ENCODE measurements at places on chromosomes 3 and 15.

DNA sequence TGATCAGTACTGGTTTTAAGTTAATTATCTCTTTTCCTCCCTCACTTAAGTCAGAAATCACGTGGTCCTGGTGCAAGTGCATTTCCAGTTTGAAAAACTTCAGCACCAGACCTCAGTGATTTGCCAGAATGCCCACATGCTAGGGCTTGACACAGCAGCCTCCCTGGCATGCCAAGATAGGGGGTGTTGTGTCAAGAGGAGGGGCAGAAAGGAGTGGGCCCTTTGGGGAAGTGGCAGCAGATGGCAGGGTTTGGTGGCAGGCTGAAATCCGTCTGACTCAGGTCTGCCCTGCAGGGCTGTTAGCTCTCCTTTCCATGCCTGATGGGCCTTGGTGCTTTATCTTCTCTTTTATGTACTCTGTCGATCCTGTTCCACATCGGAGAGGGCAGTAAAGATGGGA, 23.4 kb downstream of the PXK start:
- no peak for DNase-seq

DNA sequence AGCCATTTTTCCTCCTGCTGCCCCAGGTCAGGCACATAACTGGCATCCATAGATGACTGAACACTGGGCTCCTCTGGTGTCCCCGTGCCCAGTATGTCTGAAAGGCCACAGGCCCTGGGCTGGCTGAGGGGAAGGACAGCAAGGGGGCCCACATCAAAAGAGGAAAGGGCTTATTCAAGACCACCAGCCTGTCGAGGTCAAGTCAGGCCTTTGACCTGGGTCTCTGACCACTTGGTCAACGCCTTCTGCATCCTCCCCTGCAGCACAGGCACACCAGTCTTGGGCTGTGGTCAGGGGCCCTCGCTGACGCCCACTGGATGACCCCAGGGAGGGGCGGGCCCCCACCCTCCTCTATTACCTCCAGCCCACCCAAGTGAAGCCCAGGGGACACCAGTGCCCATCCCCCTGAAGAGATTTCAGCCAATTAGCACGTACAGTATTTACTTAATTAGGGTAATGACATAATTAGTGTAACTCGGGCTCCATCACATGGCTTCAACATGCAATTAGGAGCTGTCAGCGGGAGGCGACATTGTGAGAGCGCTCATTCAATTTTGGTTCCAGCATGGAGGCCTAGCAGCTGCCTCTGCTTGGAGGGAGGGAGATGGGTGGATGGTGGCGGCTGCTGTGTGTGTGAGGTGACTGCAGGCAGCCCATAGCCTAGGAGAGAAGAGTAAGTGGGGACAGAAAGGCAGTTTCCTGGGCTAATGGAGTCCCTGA, 13.5 kb upstream of the DNAH1 start:
- no peak for DNase-seq

- no peak for DNase-seq
Measured at GRCh38 chr3:171334465-171334811, 125.8 kb downstream of the TNIK start.

- no peak for DNase-seq
Measured at GRCh38 chr15:39880718-39881387, 39.2 kb downstream of the GPR176 start.

DNA sequence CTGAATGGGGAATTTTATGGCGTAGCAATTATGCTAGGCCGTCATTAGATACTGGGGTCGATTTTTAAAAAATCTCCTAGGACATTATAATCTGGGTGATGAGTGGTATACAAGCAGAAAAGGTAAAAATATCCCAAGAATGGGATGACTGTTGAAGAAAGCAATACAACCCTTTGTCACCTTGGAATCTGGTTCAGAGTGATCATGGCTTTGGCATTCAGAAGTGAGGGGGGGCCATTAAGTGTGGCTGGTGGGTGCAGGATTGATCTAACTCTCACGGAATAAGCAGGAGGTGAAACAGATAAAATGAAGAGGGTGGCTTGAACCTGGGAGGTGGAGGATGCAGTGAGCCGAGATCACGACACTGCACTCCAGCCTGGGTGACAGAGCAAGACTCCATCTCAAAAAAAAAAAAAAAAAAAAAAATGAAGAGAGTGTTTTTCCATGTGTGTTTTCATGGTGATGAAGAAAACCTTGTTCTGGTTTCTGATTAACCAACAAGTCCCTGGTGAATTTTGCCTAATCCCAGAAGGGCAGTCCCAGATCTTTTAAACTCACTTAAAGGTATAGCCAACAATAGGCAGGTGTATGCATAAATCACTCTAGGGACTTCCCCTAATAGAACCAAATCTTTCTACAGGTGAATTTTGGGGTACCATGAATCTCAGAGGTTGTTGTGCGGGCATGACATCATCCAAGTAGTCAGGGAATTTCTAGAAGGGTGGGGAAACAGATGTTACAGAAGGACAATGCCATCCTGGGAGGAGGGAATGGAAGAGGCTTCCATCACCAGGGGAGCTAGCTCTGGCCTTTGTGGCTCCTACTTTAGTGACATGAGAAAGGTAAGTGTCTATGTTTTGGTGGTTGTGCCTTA, 3.1 kb upstream of the RAD54L2 start:
- no peak for DNase-seq

DNA sequence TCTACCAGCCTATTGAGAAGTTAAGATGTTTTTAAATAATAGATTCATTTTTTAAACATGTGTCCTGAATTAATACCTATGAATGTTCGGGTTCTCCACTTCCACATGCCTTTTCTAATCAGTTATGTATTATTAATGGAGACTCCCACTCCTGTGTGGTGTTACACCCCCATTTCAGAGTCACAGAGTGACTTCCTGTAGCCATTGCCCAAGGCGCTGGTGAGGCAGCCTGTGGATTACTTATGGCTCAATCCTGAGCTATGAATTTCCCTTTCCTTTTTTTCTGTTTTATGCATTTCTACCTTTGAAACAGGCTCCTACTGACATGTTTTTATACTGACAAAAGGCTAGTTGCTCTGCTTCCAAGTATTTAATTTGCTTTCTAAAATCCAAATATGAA, 162.3 kb downstream of the GABRG3 start:
- no peak for DNase-seq

DNA sequence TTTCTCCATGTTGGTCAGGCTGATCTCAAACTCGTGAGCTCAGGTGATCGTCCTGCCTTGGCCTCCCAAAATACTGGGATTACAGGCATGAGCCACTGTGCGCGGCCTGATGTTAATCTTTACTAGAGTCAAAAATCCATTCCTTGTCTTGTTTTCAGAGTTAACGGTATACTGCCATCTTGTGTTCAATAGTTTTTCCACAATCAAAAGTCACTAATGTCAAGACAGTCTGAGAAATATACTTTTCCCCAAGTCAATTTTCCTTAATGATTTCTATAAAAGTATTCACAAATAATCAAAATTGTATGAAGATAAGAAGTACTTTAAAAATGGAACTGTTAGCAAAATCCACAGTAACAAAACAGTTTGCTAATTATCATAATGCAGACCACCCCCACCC, 8.5 kb downstream of the CRBN start:
- DNase-seq = no peak

GRCh38 chr3:57872606-57873005, 116.5 kb downstream of the SLMAP start:
- no peak for DNase-seq

DNA sequence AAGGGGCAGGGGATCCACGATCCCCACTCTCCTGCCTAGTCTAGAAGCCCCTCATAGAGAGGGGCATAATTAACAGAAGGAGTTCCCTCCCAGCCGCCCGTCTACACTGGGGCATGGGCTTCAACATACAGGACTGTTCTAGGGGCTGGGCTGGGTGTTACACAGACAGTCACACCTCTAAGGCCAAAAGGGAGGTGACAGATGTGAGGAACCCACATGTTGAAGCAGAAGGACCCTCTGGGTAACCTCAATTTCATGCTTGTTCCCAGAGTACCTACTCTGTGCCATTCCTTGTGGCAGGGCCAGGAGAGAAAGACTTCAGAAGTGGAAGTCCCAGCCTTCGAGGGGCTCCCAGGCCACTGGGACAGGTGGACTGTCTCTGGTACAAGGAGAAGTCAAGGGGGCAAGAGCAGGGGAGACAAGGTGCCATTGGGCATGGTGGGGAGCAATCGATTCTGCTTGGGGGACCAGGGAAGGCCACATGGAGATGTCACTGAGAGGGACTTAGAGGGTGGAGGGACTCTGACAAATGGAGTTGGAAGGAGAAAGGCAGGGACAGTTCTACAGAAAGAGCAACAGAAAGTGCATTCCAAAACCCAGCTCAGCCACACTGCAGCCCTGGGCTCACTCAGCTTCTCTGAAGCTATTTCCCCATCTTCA, 71.3 kb downstream of the CPN2 start:
- peak; percentile 47 for DNase-seq

DNA sequence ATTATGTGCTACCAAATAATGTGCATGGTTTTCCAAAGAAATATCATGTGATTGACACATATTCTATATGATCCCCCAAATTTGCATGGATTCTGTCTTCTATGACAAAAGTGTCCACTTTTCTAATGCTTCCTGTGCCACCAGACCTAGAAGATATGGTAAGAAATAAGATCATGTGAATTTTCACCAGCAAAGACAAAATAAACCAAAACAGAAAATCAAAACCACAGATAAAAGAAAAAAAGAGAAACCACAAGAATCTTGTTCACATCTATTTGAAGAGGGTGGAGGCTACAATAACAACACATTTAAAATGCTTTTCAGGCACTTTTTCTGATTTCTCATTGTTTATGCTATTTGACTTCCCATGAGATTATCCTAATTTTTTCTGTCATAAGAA, 303.4 kb downstream of the DIPK2A start:
- no peak for DNase-seq

GRCh38 chr3:182436547-182436946, 356.8 kb upstream of the ATP11B start:
- DNase-seq = no peak

GRCh38 chr15:68418611-68419161, 13.3 kb downstream of the ITGA11 start:
- peak; percentile 22 for DNase-seq

DNA sequence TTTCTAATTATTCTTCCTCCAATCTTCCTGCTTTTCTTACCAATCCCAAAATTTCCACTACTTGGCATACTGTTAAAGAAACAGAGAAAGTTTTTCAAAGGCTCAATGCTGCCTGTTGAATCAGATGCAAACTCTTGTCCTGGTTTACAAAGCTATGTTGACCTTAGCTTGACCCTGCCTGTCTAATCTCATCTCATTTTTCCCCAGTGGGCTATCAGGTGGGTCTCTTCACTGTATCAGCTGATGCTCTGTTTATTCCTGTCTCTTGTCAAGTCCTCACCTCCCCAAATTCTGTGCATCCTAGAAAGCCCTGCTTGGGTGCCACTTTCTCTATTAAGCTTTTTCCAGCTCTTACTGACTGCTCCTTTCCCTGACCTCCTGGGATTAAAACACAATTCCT, 18.2 kb downstream of the NFKBIZ start:
- DNase-seq = no peak

- DNase-seq = no peak
Measured at GRCh38 chr3:107377151-107377550, at the start of gene CCDC54. Gene CCDC54 (plus strand): TSS chr3:107377439. CDS start chr3:107377588, 149 bp downstream.

DNA sequence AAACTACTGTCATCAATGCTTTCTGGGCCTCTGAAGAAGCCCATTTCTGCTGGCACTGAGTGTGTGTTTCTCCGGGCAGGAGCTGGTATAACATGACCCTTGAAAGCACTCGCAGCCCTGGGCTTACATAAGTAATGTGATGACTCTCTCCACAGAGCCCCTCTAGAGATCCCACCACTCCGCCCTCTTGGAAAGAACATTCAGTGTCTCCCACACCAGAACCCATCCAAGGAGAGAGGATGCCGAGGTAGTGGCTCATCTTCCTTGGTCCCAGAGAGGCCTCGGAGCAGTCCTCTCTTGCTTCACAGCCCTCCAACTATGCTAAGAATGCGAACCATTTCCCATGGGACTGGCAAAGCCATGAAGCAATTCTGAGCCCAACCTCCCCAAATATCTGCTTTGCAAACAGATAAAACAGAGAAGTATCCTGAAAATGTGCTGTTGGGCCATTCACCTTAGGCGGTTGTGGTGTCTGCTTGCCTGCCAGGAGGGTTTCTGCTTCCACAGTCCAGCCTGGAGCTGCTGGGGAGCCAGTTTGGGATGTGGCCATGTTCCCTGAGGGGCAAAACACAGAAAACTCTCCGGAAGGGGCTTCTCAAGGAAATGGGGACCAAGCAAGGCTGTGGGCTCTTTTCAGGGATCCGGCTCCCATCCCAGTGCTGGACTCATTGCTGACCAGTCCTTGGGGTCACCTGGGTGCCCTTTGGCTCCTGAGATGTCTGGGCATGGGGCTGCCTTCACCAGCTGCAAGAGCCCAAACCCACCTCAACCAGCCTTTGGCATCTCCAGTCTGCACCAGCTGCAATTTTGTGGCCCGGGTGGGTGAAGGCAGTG, 47.3 kb downstream of the AMOTL2 start:
- DNase-seq = peak; percentile 28

DNA sequence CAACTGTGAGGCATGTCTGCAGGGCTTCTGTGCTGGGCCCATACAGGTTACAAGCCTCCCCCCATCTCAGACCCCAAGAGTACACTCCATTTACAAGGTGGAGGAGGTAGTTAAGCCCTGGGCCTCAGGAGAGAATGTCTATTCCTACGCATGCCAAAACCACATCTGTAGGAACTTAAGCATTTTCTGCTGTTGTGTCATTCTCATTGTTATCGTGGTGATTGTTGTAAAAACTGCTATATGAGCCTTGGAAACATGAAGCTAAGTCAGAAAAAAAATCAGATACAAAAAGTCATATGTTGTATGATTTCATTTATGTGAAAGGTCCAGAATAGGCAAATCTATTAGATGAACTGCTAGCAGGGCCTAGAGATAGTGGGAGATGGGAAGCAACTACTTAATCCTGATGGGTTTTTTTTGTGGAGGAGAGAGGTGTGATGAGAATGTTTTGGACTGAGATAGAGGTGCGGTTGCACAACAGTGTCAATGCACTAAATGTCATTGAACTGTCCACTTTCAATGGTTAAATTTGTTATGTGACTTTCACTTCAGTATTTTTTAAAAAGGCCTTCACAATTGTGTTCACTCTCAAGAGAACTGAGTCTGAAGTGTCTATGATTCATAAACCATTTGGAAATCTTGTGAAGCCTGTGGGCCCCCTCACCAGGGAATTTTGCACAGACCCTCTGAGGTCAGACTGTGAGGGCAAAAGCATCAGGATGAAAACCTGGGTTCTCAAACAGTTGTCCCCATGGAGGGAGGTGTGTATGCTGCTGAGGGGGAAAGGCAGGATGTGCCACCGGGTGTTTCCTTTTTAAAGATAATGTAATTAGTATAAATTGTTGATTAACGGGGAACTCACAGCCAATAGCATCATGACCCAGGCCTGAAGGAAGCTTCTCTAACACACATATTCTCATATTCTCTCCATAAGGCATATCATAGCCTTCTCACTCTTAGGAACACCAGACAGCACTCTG, 3.2 kb downstream of the RTP3 start:
- no peak for DNase-seq

GRCh38 chr3:170759511-170760173, 110.4 kb downstream of the RPL22L1 start:
- DNase-seq = no peak

- no peak for DNase-seq
Measured at GRCh38 chr3:126732281-126733060, 28.4 kb downstream of the CHCHD6 start.

DNA sequence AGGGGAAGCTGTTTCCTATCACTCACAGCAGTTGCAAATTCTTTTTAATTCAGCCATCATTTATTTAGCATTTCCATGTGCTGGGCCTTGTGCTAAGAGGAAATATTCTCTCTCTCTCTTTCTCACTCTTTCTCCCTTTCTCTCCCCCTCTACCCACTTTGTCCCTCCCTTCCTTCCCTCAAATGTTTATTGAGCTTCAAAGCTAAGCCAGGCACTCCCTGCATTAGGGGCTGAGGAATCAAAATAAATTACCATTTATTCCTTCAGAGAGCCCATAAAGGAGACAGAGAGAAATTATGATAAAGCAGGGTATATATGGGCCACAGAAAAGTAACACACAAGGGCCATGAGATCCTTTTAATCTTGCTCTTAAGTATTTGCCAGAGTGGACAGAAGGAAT, 6.8 kb downstream of the TMPRSS7 start:
- no peak for DNase-seq
